Right renal pelvis (tissue), 4 donors: ENCODE measurements at places on chromosomes 11 and 22. TPM values are rescaled to one million over a fixed set of nuclear protein-coding genes. Genes with fewer than 3 reads are reported as not detected.
A peak's percentile ranks its signal among the peaks of the same experiment; 100 is the strongest.

The GLB1L2 gene
- polyA plus RNA-seq: 21.6 TPM

GRCh38 chr22:19105867-19106802 lies 16.1 kb downstream of the DGCR2 start:
- no peak for DNase-seq

GRCh38 chr22:44879301-44879680 lies 126.9 kb downstream of the ARHGAP8 start:
- no peak for DNase-seq

- DNase-seq: peak; percentile 20
Measured at GRCh38 chr11:10490398-10491241, 35.6 kb downstream of the AMPD3 start.
